ENCODE measurements at places on chromosomes 1 and 21.

DNA sequence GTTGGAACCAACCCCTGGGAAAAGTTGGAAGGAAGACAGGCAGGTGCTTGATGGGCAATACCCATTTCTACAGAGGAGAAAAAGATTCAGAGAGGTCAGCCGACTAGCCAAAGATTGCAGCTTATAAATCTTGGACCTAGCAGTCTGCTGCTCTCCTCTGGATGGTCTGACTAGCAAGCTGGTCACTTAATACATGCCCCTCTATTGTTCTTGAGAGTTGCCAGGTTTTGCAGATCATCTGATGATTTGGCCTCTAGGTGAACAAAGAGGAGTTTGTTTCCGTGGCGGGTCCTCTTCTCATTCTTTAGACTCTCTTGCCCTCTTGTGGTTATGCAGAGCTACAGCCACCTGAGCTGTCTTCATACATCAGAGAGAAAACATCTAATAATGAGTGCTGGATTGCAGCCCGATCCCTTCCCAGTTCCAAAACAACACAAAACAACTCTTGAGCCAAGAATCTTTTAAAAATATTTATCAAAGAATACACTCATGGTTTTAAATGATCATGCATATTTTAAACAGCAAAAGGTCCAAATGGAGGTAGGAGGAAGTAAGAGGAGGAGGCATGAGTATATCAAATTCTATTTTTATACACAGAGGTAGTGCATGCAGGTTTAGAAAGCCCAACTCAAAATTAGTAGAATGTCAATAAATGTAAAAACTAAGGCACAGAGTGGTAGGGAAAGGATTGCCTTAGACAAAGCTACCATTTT is 115.7 kb downstream of the SLC30A10 start:
- peak; percentile 38 for DNase-seq

- no peak for DNase-seq
These were observed 776 bp downstream of the KDM1A start for GRCh38 chr1:23019863-23020625.

- no peak for DNase-seq
These were observed 23.8 kb upstream of the LYPD8 start for GRCh38 chr1:248779350-248779749.

- no peak for DNase-seq
These were observed 57.2 kb downstream of the TNN start for GRCh38 chr1:175124861-175125260.

DNA sequence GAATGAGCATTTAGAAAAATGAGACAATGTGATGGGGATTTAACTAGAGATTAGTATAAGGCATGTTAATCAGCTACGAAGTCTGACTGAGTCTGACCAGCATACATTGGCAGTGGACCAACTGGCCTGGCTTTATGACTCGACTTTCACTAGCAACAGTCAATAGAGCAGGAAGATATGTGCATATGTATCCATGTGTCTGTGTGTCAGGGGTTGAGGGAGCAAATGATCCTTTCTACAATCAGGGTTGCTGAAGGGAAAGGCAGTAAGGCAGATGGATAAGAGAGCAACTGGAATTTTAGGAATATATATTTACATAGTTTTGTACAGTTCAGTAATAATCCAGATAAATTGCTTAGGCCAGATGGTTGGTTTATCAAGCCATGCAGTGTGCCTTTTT is 645.6 kb downstream of the PLA2G4A start:
- no peak for DNase-seq

- DNase-seq = no peak
These were observed 17.4 kb downstream of the CCT8 start for GRCh38 chr21:29056005-29056404.

DNA sequence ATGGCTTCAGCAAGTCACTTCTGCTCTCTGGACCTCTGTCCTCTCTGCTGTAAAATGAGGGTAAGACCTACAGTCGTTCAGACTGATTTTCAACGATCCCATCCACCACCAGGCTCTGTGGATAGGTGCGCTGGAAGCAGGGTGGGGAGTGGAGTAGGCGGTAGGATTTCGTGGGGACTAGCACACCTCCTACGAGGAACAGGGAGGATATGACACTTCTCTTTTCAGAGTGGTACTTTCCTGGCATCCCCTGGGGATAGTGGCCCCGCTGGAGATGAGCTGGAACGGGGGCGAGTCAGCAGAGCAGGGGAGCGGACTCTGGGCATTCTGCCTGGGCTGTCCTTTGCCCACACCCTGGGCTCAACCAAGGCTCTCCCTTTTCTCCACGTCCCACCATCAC is 17.7 kb downstream of the ETNK2 start:
- no peak for DNase-seq

- DNase-seq = no peak
These were observed 40.4 kb downstream of the UBR4 start for GRCh38 chr1:19169642-19170041.

DNA sequence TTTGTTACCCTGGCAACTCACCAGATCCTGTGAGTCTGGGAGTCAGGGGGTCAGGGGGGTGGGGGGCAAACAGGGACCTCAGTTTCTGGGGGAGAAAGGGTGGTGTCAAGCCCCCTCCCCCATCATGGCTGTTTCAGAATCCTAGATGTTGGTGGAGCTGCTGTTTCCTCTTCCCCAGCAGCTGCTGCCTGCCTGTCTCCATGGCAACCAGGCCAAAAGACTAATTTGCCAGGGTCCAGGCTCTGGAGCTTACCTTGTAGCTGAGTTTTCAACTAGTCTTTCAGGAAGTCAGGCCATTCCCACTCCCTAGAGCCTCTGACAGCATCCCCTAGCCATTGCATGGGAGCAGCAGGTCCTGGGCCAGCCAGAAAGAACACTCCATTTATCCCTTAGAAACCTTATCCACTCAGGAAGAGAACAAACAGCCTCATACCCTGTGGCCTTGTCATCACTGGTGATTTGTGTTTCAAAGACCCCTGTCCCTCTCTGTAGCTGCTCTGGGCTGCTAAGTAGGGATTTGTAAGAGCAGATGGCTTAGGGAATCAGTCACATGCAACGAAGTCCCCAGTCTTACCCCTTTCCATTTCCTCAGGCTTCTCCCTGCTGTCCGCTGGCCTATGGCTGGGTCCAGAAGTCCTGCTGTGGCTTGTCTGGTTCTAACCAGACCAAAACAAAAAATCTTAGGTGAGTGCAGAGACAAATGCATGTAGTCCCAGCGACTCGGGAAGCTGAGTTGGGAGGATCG is 21.5 kb upstream of the STMN1 start:
- no peak for DNase-seq

- DNase-seq = no peak
These were observed 2.6 kb upstream of the TNNI1 start for GRCh38 chr1:201424146-201424545.

DNA sequence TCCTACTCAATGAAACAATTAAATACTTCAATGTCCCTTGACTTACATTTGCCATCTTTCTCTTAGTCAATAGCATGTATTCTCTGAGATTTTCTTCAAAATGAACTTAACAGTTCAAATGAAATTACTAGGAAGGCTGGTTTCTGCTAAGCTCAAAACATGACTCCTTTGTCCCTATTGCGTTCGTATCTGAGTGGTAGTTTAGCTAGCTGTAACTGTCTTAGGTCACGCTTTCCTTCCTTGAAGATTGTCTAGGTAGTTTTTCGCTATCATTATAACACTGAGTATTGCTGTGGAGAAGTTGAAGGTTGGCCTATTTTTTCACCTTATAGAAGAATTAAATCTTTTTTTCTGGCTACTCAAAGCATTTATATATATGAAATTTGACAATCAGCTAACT is 1535.2 kb downstream of the PLA2G4A start:
- DNase-seq = no peak

- peak; percentile 52 for DNase-seq
These were observed 84.0 kb upstream of the IVNS1ABP start for GRCh38 chr1:185401019-185401418.

DNA sequence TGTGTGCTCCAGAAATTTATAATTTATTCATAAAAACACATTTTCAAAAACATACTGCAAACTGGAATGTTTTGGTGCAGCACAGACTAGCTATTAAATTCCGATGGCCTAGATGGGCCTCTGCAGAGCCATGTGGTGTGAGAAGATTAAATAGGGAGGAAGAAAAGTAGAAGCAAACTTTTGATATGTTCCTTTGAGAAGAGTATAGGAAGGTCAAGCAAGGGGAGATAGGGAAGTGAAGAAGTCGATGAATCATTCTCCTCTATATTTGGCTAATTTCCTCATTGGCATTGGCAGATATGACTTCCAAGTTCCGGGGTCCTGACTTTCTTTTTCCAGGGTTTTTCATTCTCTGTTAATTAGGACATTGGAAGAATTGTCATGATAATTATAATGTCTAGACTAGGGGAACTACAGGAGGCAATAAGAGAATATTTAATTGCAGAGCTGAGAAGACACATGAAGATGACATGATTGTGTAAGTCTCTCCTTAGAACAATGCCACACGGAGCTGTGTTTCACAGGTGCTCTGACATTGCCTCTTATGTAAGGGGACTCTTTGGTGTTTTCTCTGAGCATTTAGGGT is 19.3 kb upstream of the ZNF326 start:
- no peak for DNase-seq

DNA sequence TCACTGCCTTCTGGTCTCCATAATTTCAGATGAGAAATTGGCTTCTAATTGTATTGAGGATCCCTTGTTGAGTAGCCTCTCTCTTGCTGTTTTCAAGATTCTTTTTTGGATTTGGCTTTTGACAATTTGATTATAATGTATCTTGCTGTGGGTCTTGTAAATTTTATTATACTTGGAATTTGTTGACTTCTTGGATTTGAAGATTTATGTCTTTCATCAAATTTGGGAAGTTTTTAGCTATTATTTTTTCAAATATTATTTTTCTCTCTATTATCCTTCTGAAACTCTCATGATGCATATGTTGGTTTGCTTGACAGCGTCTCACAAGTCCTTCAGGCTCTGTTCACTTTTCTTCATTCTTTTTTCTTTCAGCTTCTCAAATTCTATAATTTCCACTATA is 126.1 kb downstream of the C1orf94 start:
- DNase-seq = no peak

DNA sequence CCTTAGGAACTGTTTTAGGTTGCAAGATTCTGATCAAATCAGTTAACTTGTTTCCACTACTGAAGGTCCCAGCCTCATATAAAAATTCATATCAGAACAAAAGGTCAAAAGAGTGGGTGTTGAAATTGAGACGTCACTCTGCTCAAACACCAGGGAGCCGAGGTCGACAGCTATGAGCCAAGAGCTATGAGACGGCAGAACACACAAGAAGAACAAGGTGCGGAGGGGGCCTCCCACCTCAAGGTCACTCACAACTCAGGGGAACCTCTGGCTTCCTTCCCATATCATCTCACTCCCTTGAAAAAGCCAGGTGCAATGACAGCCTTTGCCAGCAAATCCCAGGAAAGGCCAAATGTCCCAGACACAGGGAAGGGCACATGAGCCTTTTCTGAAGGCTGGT is 749 bp downstream of the SEC16B start:
- DNase-seq = no peak

GRCh38 chr1:221778125-221778524 is 36.2 kb upstream of the DUSP10 start:
- DNase-seq = no peak

GRCh38 chr1:200708769-200709168 is 29.9 kb upstream of the CAMSAP2 start:
- no peak for DNase-seq

- DNase-seq = no peak
These were observed 37.9 kb downstream of the DTL start for GRCh38 chr1:212073490-212073889.

DNA sequence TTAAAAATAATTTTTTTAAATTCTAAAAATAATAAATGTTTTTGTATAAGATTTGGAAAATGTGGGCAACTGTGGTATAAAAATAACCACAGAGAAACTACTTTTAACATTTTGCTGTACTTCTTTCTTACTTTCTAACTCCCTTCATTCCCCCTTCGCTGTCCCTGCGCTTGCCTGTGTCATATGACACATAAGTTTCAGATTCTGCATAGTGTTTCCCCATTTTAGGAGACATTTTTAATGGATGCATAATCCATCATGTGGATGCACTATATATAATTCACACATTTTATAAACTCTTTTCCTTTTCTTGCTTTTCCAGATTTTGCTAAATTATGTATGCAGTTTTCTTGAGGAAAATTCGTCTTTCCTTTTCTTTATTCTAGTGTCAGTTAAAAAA is 16.3 kb downstream of the ATG4C start:
- DNase-seq = no peak

DNA sequence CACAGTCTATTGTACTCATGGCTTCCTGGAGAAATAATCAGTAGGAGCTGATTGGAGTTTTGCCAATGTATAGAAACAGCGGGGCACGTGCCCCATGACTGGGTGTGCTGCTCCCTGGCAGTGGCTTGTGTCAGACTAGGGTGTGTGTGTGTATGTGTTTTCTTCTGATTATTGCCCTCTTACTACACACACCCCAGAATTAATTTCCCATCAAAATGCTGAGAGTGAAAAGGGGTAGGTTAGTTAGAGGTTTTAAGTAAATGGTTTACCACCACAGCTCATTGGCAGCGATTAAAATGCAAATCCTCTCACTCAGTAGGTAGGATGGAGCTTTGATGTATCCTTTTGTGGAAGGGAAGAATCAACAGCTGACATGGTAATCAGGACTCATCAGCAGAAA is 29.9 kb downstream of the HHAT start:
- DNase-seq = no peak

DNA sequence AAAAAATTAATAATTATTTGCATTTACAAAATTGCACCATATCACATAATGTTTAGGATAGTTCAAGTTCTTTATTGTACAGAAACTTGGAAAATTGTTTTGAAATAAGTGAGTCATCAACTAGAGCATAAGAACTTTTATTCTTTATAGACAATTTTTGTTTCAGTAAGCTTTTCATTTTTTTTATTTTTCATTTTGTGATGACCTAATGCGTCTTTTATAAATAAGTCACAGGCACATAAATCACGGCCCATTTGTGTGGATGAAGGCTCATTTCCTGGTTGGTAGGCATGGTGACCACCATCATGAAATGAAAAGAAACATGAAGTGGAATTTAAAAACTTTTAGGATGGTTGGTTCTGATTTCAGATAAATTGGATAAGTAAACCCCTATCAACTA is 39.3 kb downstream of the SPAG17 start:
- no peak for DNase-seq

- no peak for DNase-seq
These were observed 6.8 kb upstream of the ERO1B start for GRCh38 chr1:236288620-236288976.

DNA sequence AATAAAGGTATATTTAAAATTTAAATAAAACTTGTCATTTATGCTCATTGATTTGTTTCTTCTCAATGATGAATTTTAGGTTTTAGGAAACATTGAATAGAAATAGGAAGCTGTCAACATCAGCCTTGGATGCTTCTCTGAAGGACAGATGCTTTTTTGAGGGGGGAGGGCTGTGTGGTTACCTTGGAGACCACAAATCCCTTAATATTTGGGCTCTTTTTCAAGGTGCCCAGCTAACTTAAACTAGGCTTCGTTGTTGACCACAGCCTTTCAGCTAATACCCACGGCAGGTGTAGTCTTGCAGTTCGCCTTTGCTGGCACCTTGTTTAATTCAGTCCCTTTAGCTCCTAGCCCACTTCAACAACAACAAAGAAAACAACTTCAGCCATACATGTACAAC is 22.5 kb downstream of the TENT5C start:
- DNase-seq = no peak

GRCh38 chr1:100671601-100672000 is 47.9 kb upstream of the VCAM1 start:
- DNase-seq = no peak
